ENCODE measurements at places on chromosomes 1 and 21.

- no peak for DNase-seq
These were observed 374 bp downstream of the MAB21L3 start for GRCh38 chr1:116111524-116112021.

DNA sequence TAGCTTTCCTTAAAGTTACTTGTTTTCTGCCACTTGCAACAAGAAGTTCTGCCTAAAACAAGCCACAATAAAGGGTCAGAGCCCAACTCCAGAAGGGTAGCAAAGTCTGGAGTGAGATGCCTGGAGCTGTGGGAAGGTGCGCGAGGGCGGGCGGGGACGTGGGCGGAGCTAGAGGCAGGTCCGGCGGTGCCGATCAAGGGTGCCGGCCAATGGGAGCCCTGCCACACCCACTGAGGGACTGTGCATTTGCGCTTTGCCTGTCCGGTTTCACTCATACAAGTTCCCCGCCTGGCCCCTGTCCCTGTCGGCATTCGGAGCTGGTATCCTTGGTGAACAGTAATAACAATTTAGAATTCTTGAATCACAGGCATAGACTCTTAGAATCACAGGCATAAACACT, 732.4 kb downstream of the MATN1 start:
- no peak for DNase-seq

DNA sequence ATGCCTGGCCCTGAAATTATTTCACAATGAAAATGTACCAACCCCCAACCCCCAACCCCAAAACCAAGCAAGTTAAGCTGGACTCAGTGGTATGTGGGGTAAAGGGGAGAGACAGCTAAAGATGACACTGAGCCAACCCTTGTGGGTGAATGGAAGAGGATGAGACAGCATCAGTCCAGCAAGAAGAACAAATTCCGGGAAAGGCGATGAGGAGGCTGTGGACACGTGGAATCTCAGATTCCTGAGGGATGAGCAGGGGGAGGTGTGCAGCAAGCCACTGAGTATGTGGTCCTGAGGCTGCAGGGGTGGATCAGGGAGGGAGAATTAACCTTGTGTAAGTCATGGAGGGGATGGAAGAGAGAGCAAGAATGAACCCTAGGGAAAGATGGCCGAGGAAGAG, 14.4 kb upstream of the ZNF362 start:
- no peak for DNase-seq

- no peak for DNase-seq
These were observed 24.5 kb upstream of the POU2F1 start for GRCh38 chr1:167196166-167196565.

- DNase-seq = no peak
These were observed 188.0 kb upstream of the L1TD1 start for GRCh38 chr1:62006690-62007089.

GRCh38 chr1:66275083-66275482, 258.9 kb upstream of the SGIP1 start:
- DNase-seq = no peak

DNA sequence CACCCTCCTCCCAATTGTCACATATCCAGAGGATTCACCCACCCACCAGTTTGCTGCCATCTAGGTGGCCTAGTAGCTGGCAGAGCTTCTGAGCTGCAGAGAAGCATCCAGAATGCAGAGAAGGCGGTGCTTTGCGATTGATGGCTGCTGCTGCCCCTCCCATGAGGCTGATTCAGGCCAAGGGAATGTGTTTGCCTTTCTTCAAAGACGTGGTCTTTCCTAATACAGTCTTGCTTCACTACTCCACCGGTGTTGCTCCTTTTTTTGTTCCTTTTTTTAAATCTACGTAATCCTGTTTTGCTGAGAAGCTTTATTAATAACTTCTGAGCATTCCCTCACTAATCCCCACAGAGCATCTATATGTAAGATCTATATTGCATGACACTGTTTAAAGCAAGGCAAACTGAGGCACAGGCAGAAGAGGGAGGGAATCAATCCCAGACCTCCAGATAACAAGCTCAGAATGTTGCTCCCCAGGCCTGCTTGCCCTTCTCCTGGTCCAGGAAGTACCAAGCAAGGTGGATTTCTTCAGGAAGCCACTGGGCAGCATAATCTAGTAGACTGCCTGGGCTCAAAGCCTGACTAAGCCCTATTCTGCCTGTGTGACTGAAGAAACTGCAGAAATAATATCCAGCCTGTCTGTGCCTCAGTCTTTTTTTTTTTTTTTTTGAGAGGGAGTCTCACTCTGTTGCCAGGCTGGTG, 275.5 kb upstream of the FMN2 start:
- no peak for DNase-seq

- no peak for DNase-seq
These were observed 150.3 kb upstream of the IRF2BP2 start for GRCh38 chr1:234760303-234760723.

- peak; percentile 16 for DNase-seq
These were observed 215.4 kb downstream of the ASTN1 start for GRCh38 chr1:176949033-176949662.

- no peak for DNase-seq
These were observed 13.8 kb downstream of the ADORA3 start for GRCh38 chr1:111489604-111490003.
